ENCODE measurements at places on chromosomes 4 and X. TPM values are rescaled to one million over a fixed set of nuclear protein-coding genes. Genes with fewer than 3 reads are reported as not detected.

Gene GAGE12H
- not detected for total RNA-seq

Gene USP26
- total RNA-seq = not detected

Gene BTK
- total RNA-seq = 7.8 TPM

Gene TMEM271
- not detected for total RNA-seq

Gene RAP2C
- 22.2 TPM for total RNA-seq

Gene RIPPLY1
- not detected for total RNA-seq

Gene PROM1
- 8.0 TPM for total RNA-seq

Gene PHOX2B
- total RNA-seq = not detected

GRCh38 chrX:84358271-84358670 lies 144.0 kb downstream of the HDX start:
- DNase-seq = no peak

DNA sequence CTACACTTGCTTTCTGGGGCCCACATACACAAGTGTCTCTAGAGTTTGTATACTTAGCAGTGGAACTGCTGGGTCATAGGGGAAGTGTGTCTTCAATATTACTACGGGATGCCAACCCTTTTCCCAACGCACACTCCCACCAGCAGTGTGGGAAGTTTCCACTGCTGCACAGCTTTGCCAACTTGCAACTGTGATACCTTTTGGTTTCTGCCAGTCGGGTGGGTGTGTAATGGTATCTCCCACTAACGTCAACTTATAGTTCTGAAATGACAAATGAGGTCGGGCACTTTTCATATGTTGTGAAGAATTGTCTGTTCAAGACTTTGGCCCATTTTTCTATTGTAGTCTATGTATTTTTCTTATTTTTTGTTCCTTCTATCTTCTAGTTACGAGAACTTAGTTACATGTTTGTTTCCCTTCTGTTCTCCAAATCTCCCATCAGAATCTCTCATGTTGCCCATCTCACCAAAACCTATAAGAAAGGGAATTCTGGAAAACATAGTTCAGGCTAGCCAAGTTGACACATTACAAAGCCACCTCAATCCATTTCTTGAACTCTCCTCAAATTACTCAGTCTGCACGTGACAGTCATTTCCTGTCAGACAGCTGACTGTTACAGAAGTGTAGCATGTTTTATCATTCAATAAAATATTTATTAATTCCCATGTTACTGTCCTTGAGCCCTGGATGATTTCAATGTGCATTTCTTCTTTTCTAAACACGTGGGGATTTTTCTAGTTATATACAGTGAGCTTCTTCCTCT lies 30.7 kb downstream of the PNMA6E start:
- DNase-seq = no peak

DNA sequence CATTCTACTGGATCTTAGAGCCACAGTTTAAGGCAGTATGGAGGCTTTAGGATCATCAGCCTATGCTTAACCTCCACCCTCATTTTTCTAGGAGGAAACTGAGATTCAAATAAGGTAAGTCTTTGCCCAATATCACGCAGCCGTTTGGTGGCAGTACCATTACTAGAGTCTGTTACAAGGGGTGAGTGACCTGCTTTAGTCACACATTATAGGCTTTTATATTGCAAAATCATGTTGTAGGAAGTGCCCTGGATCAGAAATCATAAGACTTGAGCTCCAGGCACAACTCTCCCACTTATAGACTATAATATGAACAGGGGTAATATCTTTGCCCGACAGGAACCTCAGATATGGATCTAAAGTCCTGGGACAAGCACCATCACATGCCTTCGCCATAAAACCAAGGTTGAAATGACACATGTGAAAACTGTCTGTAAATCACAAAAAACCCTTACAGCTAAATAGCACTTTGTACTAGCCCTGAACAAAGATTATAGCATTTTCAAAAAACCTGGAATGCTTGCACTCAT lies 19.2 kb downstream of the HPSE start:
- DNase-seq = no peak

DNA sequence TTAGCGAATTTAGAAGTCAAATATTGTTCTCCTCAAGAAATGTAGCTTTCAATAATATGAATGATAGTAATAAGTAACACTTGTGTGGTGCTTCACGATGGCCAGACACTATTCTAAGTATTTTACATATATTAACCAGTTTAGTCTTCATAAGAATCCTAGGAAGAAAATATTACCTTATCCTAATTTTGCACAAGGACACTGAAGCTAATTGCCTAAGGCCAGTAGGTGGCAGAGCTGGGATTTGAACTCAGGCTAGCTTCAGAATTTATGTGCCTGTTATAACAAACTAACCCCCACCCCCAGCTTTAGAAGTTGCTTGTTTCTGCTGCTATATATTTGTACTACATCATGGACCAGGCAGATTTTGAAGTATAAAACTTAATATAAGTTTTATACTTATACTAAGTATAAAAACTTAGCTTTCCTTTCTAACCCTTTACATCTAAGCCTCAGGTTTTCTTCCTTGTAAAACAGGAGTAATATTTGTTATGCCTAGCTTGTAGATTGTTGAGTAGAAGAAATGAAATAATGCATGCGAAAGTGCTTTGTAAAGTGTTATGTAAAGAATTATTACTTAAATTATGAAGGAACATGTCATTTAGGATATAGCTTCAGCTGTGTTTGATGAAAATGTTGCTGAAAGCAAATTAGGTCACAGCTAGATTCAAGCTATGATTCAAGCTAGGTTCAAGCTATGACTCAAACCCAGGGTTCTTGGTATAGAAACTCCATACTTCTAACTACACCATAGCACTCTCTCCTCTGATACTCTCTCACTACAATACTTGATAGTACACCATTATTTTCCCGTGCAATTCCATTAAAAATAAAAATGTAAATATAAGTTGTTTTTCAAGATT lies 4.2 kb upstream of the CDS1 start:
- no peak for DNase-seq

DNA sequence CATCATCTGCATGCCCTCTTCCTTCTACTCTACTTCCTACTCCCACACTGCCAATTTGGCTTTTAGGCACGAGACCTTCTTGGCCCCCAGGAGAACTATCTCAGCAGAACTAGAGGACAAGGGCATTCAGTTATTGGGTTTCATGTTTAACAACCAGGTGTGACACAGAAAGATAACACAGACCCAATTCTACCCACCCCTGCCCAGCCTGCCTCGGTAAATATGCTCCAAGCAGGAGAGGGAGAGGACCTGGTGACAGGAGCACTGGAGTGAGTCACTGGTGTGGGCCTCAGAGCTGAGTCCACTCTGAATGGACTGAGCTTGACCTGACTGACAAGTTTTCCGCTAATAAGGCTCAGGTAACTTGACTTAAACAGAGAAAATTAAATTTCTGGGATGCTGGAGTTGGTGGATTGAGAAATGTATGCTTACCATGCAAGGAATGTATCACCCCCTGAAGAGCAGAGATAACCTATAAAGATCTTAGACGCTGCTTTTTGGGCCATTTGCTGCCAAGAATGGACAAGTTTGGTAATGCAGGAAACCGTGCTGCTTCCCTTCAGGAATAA lies 52.5 kb downstream of the CASP3 start:
- DNase-seq = no peak

- no peak for DNase-seq
Observed at GRCh38 chrX:15694941-15695451, 30.4 kb upstream of the CLTRN start.

DNA sequence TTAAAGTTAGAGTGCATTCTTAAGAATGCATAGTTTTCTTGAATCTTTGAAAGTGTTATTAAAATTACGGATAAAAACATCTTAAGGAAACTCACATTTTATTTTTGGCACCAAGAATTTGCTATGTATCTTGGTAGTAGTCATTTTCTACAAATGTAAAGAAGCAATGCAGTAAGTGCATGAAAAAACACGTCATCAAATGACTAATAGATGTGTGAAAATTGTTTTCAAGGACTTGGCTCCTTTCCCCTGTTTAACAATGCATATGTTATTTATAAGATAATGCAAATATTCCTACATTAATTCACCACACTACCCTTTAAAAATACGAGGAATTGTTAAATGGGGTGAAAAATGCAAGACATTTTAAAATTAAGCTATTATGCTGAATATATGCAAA lies 461.2 kb upstream of the PCDH7 start:
- DNase-seq = no peak

DNA sequence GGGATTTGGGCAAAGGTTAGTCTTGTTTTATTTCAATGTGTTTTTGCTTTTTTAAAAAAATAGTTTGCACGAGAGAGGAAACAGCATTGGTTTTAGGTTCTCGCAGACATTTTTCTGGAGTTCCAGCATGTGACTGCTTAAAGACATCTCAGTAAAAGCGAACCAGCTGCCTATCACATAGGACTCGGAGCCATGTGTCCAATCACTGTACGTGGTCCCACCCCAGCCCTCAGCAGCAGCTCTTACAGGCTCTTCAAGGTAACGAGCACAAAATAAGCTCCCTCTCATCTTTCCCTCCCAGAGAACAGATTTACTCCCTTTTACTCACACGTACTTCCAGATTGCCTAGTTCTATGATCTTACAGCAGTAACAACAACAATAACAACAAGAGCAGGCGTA lies 68.7 kb downstream of the MCF2 start:
- no peak for DNase-seq

GRCh38 chrX:38214044-38214443 lies 6.6 kb downstream of the SRPX start:
- no peak for DNase-seq

GRCh38 chr4:144411119-144411518 lies 234.8 kb upstream of the HHIP start:
- no peak for DNase-seq

DNA sequence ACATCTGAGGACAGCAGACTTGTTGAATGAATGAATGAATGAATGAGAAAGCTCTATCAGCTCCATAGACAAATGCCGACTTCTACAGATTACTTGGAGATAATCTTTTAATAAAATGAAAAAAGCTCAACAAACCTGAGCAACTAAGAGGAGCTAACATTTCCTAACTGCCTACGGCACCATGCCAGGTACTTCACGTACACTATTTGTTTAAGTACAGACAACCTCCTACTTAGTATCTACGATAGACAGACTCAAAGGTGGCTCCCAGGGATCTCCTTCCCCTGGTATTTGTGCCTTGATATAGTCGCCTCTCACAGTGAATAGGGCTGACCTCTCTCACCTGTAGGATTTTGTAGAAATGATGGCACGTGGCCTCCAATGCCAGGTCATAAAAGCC lies 412.2 kb upstream of the FAT1 start:
- DNase-seq = no peak

DNA sequence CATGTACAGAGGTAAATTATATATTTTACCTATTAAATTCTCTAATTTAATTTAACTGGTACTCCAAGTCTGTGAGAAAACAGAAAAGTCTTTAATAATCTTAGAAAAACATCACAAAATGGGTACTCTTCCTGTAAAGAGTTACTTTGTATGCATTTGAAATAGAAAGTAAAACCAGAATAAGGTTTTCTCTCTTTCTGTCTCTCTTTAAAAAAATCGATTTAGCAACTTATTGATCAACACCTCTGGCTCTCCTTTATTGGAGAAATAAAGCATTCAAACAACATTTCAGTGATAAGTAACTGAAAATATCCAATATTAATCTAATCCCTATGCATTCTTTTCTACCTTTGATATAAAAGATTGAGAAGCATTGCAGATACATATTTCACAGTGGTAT lies 27.4 kb downstream of the ATOH1 start:
- no peak for DNase-seq

- DNase-seq = no peak
Observed at GRCh38 chrX:85024044-85024443, 20.4 kb downstream of the APOOL start.

GRCh38 chrX:15769300-15769954 lies 20.9 kb upstream of the ZRSR2 start:
- no peak for DNase-seq

DNA sequence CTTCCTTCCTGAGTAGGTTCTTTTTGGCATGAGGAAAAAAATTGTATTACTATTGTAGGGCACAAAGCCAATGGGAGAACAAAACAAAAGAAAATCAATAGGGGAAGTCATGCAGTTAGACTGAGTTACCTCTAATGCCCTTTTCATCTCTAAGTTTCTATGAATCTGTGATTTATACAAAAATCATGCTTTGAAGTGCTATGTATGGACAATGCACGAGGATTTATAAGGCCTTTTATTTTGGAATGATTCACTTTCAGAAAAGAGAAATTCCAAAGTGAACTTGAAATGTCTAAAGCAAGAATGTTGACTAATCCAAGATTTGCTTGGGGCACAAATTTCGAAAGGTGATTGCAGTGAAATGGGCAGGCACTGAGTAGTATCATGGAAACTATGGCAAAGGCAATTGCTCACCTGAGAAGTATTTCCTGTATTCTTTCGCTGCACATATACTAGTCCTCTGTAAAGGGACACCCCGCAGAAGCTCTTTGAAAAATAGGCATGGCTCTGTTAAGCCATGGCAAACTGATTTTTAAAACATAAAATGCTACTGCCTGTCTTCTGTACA lies 52.8 kb downstream of the ADGRG4 start:
- no peak for DNase-seq

- no peak for DNase-seq
Observed at GRCh38 chr4:91373546-91373945, 930.2 kb upstream of the GRID2 start.

DNA sequence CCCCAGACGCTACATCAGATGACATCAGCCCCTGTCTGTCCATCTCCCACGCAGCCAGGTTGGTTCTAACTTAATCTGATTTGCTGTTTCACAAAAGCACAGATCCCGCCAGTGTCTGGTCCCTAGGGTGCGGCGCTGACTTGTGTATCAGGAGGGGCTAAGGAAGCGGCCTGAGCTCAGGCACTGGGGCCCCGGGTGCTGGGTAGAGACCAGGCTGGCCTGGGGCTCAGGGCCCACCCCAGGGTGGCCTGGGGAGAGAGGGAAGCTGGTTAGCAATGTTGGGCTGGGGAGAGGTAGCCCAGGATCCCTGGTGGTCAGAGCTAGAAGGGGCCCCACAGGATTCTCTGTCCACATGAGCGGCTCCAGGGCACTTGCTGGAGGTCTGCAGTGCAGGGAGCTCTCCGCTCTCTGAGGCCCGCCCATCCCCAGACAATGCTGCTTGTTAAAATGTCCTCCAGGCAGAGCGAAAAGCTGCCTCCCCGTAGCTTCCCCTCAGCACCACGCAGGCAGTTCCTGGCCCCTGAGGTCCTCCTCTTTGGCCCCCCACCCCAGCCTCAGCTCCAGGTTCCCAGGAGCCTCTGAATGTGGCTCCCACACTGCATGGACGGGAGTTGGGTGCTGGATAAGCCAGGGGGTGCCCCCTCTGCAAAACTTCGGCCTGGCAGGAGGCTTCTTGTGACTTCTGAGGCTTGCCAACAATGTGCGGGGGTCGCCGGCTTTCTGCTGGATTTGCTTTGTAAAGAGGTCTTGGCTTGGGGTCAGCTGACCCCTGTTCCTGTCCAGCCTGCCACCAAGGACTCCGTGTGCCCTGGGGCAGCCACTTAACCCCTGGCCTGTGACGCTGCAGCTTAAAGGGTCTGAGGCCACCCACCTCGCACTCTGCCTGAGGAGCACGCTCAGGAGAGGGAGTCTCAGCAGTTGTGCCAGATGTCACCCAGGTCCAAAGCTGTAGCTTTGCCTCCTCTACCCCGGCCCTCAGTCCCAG lies 112.9 kb downstream of the CPZ start:
- DNase-seq = peak; percentile 67

DNA sequence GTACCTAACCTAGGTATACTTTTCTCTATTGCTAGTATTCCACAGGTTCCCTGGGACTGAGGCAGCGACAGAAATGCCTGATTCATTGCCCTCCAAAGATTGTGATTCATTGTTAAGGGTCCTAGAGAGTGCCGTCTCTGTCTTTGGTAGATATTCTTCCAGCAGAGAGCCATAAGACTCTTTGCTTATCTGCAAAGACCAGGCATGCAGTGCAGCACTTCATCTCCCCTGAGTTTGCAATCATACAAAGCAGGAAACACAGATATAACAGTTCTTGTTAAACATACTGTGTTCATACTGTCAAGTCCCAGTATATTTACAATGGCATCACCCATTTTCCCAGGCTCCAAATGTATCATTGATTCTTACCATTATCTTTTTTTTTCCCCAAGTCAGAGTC lies 47.7 kb downstream of the KLF8 start:
- DNase-seq = no peak

Measured in aorta (tissue), 5 donors.